ENCODE measurements at places on chromosomes 13 and 19.

- DNase-seq = no peak
Measured at GRCh38 chr19:1122972-1123363, 19.2 kb downstream of the GPX4 start.

DNA sequence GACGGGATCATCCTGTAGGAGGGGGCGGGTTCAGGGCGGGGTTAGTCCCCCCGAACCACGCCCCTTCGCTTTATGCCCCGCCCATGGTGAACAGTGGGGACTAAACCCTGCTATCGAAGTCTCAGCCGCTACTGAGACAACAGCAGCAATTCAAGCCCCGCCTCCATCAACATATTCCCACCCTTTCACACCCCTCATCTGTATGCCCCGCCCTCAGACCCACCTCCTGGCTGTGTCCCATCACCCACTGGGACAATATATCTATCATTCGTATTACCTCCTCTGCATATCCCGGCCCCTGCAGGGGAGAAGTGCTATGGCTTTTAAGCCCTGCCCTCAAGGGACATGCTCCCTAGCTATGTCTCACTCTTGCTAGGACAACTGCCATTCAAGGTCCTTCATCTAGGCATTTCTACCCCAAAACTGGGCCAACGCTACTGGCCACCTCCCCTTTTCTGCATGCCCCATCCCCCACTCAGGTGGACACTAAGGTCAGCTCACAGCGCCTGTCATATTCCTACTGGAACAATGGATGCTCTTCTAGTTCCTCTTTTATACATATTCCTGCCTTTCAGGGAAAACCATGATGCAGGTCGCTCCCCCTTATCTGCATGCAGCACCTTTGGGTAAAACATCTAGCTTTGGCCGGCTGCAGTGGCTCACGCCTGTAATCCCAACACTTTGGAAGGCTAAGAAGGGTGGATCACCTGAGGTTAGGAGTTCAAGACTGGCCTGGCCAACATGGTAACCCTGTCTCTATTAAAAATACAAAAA is 11.9 kb downstream of the LRFN1 start:
- DNase-seq = no peak

DNA sequence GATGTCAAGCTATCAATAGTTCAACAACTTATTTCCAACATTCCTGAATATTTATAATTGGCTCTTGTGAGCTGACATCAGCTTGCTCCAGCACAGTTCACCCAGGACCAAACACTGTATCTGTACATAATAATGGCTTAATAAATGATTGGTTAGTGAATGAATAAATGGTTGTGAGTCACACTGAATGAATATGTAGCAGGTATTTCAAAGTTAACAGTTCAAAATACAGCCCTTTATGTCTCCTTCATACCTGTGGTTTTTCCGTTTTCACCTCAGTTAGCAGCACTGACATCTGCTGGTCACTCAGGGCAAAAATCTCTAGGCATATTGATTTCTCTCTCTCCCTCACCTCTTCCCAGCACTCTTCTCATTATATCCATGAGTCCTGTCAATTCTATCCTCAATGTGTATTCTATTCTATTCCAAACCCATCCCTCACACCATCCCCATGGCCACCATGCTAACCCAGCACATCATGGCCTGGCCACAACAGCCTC is 76.3 kb downstream of the PEG3 start:
- DNase-seq = no peak

GRCh38 chr13:30529085-30529834 is 63.5 kb upstream of the HMGB1 start:
- DNase-seq = no peak

GRCh38 chr19:5588906-5589676 is 21.3 kb upstream of the TINCR start:
- no peak for DNase-seq

DNA sequence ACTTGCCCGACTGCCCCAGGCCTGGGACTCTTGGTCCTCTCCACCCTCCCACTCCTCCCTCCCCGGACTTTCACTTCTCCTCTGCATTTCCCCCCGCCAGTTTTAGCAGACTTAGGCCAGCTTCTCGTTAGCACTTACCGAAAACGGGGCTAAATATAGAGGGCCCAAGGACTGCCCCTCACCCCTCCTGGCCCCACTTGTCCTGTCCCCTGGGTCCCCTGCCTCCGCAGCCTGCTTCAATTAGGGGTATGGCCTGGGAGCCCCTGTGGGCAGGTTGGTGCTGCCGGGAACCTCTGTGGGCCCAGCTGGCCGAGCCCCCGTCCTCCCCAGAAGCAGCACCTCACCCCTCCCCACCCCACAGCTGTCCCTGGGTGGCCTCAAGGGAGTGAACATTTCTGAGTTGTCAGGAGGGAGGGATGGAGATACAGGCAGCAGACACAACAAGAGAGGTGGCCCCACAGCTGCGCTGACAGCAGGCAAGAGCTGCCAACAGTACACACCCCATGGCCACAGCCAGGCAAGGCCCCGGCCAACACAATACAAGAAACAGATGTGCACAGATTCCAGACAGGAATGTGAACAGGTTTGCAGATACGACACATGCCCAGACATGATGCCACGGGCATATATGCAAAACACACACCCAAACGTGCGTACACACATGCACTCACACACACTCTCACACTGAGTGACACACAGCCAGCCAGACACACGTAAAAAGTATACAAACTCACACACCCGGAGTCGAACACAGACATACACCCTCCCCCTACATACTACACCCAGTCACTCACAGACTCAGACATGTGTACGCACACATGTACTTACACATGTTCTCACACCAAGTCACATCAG is 2.6 kb downstream of the POU2F2 start:
- peak; percentile 70 for DNase-seq

- DNase-seq = no peak
Measured at GRCh38 chr13:102869948-102870676, 24.3 kb downstream of the ERCC5 start.
